Right ventricle myocardium inferior (tissue), 1 donor: ENCODE measurements at places on chromosomes 3 and 15.
A peak's percentile ranks its signal among the peaks of the same experiment; 100 is the strongest.

DNA sequence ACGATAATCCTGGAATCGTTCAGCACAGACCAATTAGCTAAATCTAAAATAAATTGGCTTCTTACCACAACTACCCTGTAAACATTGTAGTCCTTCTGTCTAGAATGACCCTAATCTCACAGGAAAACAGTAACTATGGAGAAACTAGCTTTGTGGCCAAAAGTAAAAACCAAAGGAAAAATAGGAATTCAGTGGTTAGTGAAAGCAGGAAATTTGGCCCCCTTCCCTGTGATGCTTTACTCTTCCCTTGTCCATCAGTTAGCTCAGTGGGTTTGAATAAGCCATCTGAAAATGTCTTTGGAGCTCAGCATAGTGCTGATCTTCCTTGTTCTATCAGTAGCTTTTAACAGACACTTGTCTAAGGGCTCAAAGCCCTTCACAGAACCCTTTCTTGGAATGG lies 1.6 kb downstream of the NMD3 start:
- no peak for DNase-seq

DNA sequence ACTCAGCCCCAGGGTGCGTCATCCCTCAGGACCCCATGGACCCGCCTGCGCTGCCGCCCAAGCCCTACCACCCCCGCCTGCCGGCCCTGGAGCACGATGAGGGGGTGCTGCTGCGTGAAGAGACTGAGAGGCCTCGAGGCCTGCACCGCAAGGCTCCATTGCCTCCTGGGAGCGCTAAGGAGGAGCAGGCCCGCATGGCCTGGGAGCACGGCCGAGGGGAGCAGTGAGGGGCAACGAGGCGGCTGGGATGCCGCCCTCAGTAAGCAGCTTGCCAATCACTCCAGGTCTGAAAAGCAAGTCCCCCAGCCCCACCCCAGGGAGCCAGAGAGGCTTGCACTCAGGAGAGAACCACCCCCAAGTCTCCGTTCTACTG lies 3.8 kb upstream of the MANF start:
- no peak for DNase-seq

- DNase-seq: no peak
Measured at GRCh38 chr3:187804120-187804744, 59.0 kb upstream of the BCL6 start.

DNA sequence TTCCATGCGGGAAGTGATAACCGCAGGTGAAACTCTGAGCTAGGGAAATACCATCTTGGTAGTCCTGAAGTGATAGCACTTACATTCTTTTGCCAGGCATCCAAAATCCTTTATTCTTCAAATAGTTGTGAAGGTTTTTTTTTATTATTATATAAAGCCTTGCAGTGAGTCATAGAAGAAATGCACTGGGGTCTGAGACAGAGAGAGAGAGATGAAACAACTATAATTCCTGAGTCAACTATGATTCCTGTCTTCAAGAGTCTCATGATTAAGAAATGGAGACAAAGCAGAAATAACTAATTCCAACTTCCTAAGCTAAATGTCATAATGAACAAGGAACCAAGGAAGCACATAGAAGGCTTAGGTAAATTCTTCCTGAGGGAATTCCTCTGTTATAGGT lies 495.6 kb downstream of the LPP start:
- DNase-seq: no peak

DNA sequence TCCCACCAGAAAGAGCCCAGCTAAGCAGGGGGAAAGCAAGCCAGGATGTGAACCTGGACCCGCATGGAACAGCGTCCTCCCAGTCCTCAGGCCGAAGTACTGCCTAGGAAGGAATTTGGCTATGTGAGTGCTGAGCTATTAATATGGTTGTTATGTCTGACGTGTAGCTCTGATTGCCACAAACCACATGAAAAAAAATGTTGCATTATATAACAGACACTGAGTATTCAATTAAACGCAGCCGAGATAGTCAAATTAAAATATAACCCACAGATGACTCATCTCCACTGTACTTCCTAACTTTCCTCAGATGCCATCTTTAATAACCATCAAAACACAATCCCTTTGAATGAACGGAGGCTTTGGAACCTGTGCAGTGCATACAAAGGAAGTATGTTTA lies 111.1 kb downstream of the GABRB3 start:
- no peak for DNase-seq

- DNase-seq: peak; percentile 21
Measured at GRCh38 chr3:52405066-52405465, 39.8 kb downstream of the SEMA3G start.

- DNase-seq: no peak
Measured at GRCh38 chr3:30017901-30018300, 588.5 kb upstream of the TGFBR2 start.

DNA sequence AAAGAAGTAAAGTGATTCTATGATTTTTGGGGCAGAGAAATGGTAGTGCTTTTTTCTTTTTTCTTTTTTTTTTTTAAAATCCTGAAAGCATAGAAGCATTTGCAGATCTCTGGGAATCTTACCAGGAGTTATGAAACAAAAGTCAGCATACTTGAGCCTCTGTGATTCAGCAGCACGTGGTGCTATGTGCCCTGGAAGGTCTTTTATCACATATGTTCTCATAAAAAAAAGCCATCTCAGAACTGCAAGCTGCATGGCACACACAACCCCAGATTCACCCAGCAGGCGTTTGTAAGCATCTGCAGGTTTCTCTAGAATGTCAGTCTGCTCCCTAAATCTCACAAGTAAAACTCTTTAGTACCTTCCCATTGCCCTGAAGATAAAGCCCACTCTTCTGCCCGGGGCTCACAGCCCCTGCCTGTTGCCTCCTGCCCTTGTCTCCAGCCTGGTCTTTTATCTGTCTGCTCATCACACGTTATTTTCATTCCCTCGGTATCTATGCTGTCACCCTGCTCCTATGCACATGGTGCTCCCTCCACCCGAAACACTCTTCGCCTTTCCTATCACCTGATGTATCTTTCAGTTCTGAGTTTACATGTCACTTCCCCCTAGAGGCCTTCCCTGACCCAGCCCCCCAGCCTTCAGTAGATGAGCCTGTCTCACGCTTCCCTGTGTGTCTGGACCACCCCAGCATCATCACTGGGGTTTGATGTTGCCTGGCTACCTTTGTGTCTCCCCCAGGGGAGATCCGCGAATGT lies 72.4 kb downstream of the CHDH start:
- DNase-seq: no peak

- no peak for DNase-seq
Measured at GRCh38 chr15:26242565-26243071, 379.5 kb upstream of the ATP10A start.

DNA sequence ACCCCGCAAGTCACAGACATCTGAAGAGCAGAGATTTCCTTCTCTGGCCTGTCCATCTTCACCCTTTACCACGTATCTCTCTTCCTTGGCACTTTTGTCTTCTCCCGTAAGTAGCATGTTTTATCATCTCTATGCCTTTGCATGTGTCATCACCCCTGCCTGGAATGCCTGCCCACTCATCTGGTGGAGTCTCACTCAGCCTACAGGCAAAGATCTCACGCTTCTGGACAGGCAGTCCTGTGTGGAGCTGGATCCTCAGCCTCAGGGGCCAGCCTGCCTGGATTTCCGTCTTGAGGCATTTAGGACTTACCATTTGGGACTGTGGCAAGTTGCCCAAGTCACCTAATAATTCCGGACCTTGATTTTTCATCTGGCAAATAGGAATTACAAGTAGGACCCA lies 114.3 kb upstream of the CACNA2D3 start:
- no peak for DNase-seq

- peak; percentile 73 for DNase-seq
Measured at GRCh38 chr15:96627031-96627568, 296.6 kb downstream of the NR2F2 start.

- no peak for DNase-seq
Measured at GRCh38 chr15:27679731-27680471, 419.2 kb downstream of the OCA2 start.

DNA sequence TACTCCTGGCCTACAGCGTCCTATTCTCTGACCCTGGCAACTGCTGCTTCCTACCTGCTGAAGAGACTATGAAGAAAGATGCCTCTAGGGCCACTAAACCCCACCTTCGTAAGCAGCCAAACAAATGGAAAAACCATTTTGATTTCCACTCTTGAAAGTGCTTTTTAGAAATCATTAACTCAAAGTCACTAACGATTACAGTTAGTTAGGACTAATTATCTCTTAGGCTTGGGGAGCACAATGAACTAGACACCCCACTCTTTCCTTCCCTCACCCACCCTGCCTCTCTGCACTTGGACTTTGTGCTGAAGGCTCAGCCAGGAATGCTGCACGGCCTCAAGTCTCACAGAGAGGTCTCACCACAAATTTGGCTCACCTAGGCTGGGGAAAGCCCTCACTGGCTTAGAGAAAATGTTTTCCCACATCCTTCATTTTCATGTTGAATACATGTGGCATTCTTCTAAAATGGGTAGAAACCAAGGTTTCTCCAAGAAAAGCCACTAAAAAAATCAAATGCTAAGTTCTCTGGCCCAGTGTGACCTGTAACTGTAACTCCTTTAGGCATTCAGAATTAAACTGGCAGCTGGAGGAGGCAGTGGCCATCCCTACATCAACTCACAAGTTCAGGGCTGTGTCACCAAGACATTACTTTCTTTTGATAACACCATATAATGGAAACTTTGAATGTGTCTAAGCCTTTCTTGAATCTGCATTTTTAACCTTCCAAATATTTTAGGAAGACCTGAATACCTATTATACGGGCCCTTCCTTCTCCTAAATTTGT lies 47.1 kb downstream of the NPTN start:
- no peak for DNase-seq

DNA sequence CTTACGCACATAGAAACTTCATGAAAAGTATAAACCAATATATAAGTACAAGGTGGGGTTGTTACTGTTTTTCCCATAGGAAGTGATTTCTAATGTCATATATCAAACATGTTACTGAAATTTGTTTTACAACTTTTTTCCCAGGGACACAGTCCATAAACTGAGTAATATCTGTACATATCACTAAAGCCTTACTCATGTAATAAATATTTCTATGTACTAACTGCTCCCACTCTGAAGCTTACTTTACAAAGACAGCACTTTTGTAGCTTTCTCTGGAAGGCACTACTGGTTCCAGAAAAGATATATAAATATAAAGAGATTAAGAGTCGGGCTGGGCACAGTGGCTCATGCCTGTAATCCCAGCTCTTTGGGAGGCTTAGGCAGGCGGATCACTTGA lies 91.7 kb downstream of the MYO5A start:
- DNase-seq: no peak

DNA sequence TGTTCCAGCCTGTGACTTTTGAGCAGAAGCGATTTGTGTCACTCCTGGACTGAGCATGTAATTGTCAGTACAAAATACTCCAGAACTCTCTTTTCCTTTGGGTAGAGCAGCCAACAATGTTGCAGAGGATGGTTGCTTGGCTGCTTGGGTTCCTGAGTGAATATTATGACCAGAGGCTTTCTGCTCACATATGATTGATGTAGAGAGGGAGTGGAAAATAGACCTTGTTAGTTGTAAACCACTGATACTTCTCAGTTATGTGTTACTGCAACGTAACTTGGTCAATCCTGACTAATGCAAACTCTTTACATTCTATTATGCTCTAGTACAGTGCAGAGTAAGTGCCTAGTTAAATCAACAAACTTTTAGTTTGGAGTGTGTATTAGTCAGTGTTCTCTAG lies 322.6 kb upstream of the KCNH8 start:
- no peak for DNase-seq
